ENCODE measurements at places on chromosomes 2 and 18.

DNA sequence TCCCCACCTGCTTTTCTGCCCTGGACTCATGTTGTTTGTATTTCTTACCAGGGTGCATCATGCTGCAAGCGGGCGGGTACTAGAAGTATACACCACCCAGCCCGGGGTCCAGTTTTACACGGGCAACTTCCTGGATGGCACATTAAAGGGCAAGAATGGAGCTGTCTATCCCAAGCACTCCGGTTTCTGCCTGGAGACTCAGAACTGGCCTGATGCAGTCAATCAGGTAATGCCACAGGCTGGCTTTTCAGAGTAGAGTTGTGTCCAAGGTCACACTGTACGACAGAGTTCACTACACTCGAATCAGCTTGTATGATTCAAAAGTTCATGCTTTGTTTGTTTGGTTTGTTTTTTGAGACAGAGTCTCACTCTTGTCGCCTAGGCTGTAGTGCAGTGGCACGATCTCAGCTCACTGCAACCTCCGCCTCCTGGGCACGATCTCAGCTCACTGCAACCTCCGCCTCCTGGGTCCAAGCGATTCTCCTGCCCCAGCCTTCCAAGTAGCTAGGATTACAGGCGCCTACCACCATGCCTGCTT lies 19.4 kb downstream of the SRSF7 start:
- no peak for DNase-seq

- no peak for DNase-seq
Observed at GRCh38 chr2:191176801-191177438, 26.1 kb upstream of the STAT4 start.

GRCh38 chr2:44746856-44747615 lies 194.5 kb upstream of the SIX3 start:
- no peak for DNase-seq

DNA sequence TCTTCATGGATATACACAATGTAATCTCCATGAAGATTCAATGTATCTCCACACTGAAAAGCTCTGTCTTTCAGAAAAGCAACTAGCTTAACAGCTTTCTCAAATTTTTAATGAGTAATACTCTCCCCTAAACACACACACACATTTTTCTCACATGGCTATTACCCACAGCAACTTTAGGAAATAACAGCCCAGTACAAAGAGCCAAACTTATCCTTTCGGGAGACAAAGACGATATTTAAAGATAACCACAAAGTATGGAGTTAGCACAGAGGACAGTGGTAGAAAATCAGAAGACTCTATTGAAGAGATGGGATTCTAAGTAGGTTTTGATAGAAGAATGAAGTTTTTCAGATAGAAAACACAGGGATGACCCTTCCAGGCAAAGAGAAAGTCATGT lies 394.9 kb upstream of the TRIB2 start:
- no peak for DNase-seq

GRCh38 chr2:215680605-215681598 lies 245.0 kb upstream of the FN1 start:
- DNase-seq, result no peak

DNA sequence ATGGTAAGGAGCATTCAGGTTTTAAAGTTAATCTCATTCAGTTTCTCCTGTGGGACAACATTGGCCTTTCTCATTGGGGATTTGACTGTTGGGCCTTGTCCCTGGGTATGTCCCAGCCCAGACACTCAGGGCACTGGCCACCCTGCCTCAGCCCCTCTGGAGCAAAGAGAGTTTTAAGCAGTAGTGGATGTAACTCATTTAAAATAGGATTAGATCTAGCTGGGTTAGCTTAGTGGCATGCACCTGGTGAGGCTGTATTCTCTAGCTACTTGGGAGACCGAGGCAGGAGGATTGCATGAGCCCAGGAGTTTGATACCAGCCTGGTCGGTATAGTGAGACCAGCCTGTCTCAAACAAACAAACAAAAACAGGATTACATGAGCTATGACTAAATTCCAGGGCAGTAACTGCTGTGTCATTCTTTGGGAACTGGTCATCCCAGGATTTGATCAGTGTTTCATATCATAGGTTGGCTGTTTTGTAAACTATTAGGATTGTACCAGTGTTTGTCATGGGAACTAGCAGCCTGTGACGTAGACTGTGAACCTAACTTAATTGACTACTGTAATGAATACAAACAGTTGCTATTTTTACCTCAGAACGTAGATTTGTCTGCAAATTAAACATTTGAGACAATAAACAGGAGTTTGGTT lies 12.5 kb downstream of the INPP4A start:
- no peak for DNase-seq

- DNase-seq, result no peak
Observed at GRCh38 chr2:214716811-214717560, 92.5 kb downstream of the BARD1 start.

DNA sequence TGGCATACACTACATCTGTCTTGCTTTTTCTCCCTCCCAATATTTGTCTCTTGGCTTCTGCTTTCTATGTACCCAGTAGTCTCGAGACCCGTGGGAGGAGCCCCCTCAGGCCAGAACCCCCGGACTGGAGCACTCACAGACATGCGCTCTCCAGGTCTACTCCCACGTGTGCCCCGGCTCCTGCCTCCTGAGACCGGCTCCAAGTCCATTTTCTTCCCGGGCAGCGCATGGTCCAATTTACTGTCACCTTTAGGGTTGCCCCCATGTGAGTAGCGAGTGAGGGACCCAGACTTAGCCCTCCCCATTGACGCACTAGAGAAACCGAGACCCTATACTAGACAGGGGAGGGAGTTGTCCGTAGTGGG lies 11.8 kb upstream of the TEX51 start:
- DNase-seq, result no peak

- peak; percentile 76 for DNase-seq
Observed at GRCh38 chr2:65264821-65265670, 37.4 kb downstream of the ACTR2 start.

- DNase-seq, result no peak
Observed at GRCh38 chr2:81703831-81704230, 1399.3 kb upstream of the LRRTM1 start.

DNA sequence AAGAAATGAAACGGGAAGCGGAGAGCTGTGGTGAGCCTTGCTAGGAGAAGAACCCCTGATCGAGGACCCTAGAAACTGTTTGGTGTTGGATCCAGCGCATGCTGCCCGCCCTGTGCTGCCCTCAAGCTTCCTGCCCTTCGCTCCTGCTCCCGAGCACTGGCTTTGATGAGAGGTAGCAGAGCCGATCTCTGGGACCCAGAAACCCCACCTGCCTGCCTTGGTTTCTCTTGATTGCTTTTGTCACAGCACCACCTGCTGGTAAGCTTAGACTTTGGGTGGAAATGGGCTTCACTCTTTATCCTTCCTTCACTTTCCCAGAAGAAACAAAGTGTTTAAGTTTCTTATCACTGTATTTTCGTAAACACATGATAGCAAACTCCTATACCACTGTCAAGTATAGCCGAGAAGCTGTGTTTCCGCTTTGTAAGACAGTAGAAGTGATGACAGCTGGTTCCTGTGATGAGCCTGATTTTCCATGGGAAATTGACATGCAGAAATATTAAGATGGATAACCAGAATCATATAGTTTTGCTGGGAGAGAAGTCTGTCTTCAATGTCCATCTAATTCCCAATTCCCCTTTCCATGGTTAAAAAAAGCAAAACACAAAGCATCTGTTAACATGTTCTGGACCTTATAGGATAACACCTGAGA lies 267.4 kb downstream of the PHLPP1 start:
- DNase-seq, result peak; percentile 78

- no peak for DNase-seq
Observed at GRCh38 chr18:58180172-58180571, 136.1 kb downstream of the NEDD4L start.

- DNase-seq, result no peak
Observed at GRCh38 chr2:8260213-8260612, 421.6 kb upstream of the ID2 start.

DNA sequence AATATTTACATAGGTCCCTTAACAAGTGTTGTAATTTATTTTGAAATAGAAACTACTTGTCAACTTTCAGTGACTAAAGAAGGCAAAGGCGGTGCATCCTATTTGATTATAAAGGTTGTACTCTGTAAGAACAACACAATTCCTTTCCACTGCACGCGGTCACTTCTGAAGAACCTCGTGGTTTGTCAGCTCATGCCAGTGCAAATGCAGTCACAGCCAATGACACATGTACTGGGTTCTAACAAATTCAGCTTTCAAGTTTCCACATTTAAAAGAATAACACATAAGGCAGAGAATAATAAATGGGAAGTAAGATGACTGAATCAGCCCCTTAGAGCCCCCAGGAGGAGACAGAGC lies 39.7 kb downstream of the CYB5A start:
- DNase-seq, result no peak

DNA sequence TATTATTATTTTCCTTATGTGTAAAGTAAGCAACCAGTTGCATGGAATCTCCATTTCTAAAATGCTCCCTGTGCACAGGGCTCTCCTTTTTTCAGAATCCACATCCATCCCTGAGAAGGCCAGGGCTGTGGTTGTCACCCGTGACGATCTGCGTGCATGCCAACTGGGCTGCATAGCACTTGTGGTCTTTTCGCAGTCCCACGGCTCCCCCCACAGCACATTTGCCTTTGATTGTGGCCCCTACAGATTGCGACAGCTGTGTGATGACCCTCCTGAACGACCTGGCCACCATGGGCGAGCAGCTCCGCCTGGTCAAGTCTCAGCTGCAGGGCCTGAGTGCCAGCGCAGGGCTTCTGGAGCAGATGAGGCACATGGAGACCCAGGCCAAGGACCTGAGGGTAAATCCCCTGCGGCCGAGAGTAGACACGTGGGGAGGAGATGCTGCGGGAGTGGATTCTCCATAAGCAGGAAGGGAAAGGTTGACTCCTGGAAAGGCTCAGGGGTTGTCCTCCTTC lies 119.8 kb upstream of the TTC39C start:
- no peak for DNase-seq

- no peak for DNase-seq
Observed at GRCh38 chr2:223161873-223162458, 110.0 kb downstream of the KCNE4 start.

GRCh38 chr2:206383669-206384068 lies 59.7 kb upstream of the ADAM23 start:
- DNase-seq, result no peak

GRCh38 chr2:44943031-44943692 lies 1.7 kb downstream of the SIX3 start:
- DNase-seq, result no peak

GRCh38 chr2:119897736-119898395 lies 115.0 kb upstream of the EPB41L5 start:
- no peak for DNase-seq

- no peak for DNase-seq
Observed at GRCh38 chr2:204550751-204551511, 5.7 kb downstream of the PARD3B start.

DNA sequence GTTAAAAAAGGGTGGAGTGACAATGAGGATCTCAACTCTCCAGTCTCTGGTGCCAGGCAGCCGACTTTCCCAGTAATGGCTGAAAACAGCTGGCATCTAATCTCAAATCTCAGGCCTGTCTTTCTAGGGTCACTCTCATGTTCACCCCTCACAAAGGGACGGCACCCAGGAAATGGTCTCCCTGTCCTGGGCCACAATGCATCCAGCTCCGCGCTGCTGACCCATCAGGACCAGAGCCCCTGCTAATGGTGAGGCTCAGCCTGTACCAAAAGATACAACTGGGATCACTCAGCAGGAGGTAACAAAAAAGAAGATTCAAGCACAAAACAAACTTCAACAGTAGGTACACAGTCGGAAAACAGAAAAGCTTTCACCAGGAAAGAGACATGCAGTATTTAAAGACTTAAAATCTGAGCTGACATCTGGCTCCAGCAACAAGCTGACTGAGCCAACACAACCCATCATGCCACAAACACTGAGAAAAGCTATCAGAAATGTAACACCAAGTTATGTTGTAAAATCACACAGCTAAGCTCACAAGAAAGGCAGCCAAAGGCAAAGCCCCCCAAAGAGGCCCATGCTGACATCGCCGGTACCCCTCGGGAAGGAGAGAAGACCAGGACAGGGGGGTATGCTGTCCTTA lies 13.6 kb upstream of the KIDINS220 start:
- DNase-seq, result no peak

DNA sequence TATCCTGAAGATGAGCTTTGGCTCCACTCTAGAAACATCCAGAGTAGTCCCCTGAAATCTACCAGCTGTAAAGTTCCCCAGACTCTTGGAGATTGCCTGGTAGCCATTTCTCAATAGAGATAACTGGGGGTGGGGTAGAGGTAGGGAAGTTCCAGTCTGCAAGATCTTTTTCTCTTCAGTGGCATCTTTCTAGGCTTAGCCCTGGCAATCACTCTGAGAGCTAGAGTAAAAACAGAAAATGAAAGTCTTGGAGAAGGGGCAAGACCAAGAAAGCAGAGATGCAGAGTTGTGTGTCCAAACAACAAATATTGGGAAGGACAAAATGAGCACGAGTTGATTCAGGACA lies 41.8 kb upstream of the LCLAT1 start:
- no peak for DNase-seq

DNA sequence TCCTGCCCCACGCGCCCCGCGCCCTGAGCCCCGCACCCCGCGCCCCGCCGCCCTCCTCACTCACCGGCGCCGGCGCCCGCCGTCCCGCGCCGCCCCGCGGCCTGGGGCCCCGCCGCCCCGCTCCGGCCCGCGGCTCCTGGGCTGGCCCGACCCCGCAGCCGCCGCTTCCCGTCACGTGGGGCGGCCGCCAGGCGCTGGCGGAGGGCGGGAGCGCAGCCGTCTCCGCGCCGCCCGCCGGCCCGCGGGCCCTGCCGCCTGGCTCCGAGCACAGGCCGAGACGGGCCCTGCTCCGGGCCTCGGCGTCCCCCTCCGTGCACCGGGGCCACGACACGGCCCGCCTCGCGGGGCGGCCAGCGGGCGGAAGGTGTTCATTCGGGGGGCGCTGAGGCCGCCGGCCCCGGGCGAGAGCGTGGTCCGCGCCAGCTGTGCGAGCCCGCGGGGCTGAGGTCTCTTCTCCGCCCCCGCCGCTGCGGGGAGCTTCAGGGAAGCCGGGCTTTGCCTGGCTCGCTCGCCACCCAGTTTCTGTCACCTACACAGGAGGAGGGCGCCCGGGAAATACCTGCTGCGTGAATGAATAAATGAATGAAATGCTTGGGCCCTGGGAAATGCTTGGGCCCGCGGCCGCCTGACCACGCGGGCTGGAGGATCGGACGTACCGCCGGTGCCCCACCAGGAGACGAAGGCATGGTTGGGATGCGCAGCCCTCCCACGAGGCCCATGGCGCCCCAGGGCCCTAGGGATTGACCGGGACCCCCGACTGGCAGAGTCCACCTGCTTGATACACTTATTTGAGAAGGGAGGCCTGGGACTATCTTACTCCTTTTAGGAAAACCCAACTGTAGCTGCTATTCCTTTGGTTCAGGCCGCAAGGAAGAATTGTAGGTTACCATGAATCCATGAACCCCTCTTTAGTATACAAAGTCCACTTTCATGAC lies at the start of gene TGFBRAP1:
Gene TGFBRAP1, minus strand, starts transcription at position 175 of the 935 bp plus-strand sequence. CDS start 21,434 bp downstream, outside the sequence.
- DNase-seq, result peak; percentile 75

DNA sequence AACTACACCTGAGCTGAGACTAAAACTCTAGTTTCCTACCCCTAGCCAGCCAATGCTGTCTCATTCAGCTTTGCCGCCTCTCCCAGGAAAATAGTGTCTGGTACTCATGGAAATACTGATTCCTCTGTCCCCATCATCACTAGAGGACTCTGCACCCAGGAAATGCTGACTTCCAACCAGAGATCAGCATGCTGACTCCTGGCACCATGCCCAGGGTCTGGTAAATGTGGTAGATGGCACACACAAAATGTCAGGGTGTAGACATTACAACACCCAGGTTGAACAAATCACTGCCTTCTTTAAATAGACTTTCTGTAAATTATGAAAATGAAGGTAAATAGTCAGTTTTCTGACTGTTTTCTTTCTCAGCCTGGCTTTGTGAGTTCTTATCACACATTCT lies 307.3 kb upstream of the CHAC2 start:
- DNase-seq, result peak; percentile 19

Measured in erythroblast (primary cell).